ENCODE measurements at places on chromosomes 11 and 22.

- no peak for DNase-seq
These were observed 47.7 kb upstream of the GAB2 start for GRCh38 chr11:78465169-78465942.

GRCh38 chr11:66603072-66603471 lies 10.1 kb downstream of the CCS start:
- no peak for DNase-seq

- DNase-seq, result peak; percentile 40
These were observed 37.8 kb downstream of the PRR5L start for GRCh38 chr11:36333897-36334296.

GRCh38 chr11:9626496-9627394 lies 37.1 kb upstream of the SWAP70 start:
- no peak for DNase-seq

- DNase-seq, result no peak
These were observed 118.2 kb upstream of the KIRREL3 start for GRCh38 chr11:127118811-127119210.

DNA sequence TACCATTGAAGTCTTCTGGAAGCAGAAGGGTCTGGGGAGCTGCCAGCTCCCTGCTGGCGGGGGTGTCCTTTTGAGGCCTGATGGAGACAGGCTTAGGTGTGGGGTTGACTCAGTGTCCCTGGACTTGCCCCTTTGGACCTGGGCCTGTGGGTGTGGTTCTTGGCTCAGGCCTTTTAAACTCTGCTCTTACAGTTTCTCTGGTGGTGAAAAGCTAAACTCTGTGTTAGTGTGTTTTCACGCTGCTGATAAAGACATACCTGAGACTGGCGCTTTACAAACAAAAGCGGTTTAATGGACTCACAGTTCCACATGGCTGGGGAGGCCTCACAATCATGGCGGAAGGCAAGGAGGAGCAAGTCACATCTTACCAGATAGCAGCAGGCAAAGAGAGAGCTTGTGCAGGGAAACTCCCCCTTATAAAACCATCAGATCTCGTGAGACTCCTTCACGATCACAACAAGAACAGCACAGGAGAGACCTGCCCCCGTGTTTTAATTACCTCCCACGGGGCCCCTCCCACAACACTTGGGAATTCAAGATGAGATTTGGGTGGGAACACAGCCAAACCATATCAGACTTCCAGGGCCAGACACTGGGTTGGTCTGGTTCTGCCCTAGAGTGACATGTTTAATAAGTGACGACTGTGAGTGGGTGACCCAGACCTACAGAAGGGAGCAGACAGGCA lies 26.5 kb downstream of the GRAMD4 start:
- DNase-seq, result no peak

DNA sequence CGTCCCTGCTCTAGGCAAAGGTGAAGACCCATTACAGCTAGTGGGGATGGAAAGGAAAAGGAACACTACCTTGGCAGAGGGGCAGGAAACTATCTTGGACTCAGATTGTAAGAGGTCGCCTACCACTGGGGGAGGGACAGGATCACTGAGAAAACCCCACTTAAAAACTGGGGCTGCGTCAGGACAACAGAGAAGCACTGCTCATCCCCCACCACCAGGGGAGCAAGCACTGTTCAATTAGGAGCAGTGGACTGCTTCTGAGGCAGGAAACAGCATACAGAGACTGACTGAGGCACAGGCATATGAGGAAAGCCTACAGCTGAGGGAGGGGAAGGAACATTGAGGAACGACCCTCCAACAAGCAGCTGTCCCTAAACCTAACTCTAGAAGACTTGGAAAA lies 20.8 kb upstream of the DLAT start:
- DNase-seq, result no peak

DNA sequence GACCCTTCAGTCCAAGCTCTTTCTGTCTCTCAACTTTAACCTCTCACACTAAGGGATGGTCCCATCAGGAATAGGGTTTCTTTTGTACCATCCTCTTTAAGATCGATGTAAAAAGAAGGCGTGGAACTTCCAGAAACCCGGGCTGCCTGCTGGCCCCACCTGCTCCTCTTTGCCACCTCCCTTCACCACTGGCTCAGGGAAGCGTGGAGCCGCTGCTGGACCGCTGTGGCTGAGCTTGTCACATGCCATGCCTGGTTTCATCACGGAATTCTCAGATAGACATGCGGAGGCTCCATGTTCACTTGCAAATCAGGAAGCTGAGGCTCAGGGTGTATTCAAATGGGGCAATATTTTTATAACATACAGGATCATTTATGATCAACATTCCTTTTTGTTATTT lies 399.7 kb downstream of the BRD1 start:
- DNase-seq, result no peak

- no peak for DNase-seq
These were observed 90.4 kb downstream of the TTC28 start for GRCh38 chr22:28589102-28589750.

- DNase-seq, result no peak
These were observed 74.4 kb downstream of the GAB4 start for GRCh38 chr22:16933291-16934282.

DNA sequence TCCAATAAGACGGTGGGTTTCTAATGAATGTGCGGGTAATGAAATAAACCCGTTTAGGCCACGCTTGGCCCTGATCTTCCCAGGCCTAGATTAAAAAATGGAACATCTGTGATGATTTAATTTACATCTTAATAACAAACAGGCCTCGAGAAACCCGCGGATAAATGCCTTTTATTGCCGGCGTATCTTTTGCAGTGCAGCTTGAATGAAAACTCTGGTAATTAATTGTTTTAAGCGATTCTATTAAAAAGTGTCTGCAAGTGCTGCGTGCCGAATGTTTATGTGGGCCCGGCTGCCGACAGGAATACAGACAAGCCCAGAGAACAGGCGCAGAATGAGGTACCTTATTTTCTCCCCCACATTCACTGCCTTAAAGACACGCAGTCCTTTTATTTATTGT lies 420.7 kb downstream of the MN1 start:
- DNase-seq, result no peak

- no peak for DNase-seq
These were observed 11.9 kb downstream of the CHRM1 start for GRCh38 chr11:62909107-62909894.

GRCh38 chr22:35792506-35792905 lies 74.8 kb downstream of the APOL5 start:
- DNase-seq, result no peak

DNA sequence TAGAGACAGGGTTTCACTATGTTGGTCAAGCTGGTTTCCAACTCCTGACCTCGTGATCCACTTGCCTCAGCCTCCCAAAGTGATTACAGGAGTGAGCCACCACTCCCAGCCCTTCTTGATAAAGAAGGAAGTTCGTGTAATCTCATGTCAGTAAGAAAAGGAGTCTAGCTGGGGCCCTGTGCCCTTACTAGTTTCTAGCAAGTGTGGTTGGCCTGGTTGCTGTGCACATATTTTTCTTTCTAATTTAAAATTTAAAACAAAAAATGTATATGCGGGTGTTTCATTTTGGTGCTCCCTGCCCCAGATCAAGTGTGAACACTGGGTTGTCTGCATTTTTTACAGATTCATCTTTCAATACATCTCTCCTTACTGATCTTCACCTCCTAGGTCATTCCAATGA lies 770.8 kb upstream of the TENM4 start:
- no peak for DNase-seq

GRCh38 chr11:121576531-121576930 lies 123.8 kb upstream of the SORL1-AS1 start:
- no peak for DNase-seq

GRCh38 chr22:23530106-23530505 lies 50.0 kb downstream of the IGLL1 start:
- DNase-seq, result no peak

GRCh38 chr11:2550606-2550970 lies 105.8 kb downstream of the KCNQ1 start:
- no peak for DNase-seq

DNA sequence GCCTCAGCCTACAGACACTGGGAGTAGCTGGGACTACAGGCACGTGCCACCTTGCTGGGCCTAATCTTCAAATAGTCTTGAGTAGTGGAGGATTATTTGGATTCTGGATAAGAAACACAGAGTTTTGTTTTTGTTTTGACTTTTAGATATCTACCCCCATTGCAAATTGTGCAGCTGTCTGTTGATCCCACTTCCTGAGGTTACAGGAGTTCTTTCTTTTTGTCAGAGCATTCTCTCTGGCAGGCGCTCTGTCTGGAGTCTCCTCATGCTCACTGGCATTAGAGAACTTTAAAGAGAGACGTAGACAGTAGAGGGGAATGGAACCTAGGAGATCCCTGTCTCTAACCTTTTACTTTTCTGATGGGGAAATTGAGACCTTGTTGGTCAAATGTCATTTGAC lies 7.8 kb upstream of the ADAMTS8 start:
- DNase-seq, result no peak

- DNase-seq, result no peak
These were observed 71.2 kb downstream of the PDHX start for GRCh38 chr11:34987617-34988016.

- no peak for DNase-seq
These were observed 22.6 kb downstream of the KCNJ5 start for GRCh38 chr11:128913806-128914205.

DNA sequence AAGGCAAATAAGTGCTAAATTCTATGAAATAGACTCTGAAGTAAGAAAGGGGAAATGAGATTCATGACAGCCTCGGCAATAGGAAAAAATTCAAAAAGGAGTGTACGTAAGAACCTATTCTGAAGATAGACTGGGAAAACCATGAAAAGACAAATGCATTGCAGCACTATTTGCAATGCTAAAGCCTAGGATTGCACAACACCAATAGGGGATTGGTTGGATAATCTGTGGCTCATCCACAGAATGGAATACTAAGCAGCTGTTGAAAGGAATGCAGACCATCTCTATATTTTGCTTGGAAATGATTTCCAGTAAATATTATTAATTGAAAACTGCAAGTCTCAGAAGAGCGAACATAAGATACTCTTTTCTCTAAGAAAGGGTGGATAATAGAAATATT lies 91.7 kb upstream of the CLMP start:
- no peak for DNase-seq

DNA sequence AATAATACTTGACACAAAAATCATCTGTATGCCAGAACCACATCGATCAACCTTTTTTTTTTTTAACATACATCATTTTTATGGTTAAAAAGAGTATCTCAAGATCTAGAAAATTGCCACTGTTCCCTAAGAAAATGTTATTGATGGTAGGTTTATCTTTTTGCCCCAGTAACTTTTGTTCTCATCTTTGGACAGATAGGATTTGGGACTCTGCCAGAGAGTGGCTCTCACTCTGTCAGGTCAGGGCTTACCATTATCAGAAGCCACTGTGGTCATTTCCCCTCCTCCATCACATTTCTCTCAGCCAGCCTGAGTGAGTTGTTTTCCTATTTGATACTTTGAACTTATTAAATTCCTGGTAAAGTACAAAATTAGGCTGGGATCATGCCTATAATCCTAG lies 47.9 kb upstream of the YWHAH start:
- DNase-seq, result no peak

GRCh38 chr22:28855355-28856094 lies 27.8 kb upstream of the ZNRF3 start:
- DNase-seq, result no peak

DNA sequence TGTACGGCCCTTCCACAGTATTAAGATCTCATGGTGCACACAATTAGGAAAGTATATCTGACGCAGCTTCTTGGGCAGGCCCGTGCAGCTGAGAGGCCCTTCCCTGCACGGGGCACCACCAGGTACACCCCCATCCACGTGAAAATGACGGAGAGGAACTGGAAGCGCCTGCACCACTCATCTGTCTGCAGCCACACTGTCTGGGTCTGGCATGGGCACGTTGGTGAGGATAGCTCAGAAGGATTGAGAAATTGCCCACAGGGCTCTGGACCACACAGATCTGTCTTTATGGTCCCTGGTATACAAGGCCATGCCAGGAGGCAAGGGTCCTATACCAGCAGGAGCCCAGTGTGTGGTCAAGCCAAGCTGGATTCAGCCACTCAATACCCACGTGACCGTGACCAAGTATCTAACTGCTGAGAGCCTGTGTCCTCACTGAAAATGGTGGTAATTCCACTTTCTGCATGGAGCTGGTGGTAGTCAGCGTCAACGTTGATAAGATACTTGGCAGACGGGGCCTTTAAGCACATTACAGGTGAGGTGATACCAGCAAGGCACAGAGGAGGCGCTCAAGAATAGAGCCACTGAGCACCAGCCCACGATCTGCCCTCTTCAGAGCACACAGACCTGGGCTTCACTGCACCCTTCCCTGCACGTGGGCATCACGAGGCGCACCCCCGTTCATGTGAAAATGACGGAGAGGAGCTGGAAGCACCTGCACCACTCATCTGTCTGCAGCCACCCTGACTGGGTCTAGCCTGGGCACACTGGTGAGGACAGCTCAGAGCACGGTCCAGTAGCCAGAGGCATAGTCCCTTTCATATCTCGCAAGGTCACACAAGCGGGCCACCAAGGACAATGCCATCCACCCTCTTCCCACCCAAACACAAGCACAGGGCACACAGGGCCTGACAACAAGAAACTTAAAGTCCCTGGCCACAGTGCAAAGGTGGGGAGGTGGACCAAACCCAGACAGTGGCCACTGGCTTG lies 28.4 kb downstream of the SHANK2 start:
- no peak for DNase-seq

DNA sequence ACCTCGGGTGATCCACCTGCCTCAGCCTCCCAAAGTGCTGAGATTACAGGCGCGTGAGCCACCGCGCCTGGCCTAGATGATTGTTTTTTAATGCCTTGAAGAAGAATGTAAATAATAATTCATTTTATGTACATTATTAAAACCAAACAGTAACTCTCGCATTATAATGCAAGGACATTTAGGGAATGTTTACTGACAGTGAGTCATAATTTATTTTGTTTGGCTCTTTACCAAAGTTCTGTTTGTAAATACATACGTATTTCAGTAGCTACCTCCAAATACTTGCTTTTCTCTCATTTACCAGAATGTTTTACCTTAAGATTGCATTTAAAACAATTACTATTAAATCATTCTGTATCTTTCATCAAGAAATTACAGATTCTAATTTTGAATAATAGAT lies 3.0 kb downstream of the RAB39A start:
- no peak for DNase-seq

DNA sequence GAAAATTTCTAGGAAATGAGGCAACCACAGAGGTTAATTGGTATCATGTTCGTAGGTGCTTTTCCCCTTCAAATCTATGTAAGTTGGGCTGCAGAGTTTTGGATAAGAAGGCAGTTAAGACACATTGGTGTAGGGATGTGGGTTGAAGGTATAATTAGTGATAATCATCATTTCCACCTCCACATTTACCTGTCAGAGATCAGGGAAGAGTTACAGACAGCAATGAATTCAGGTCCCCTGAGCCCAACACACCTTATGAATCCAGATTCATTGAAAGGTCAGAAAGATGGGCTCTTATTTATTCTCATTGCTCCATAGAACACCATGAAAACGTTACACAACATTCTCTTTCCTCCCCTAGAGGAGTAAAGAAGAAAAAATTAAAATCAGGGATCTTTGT lies 308.7 kb downstream of the C11orf87 start:
- DNase-seq, result no peak

DNA sequence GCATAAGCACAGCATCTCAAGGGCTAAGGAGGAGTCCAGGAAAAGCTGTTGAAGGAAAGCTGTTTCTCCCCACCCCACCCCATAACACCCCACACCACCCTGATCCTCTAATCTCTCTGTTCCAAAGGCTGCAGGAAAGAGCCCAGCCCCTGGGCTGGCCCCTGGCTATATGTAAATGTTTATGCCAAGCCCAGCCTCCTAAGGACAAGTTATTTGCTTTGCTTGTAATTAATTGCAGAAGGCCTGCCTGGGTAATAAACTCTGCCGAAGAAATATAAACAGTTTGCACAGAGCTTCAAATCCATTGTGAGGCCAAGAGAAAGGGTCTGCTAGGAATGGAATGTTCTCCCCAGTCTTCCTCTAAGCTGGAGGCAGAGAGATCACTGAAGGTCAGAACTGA lies 21.2 kb downstream of the ARRB1 start:
- no peak for DNase-seq

All from NCI-H446 treated with DMSO at 0.1 percent for 48 hours (cell line).